Colonic mucosa (tissue), 4 donors: ENCODE measurements at places on chromosomes 12 and 14. TPM values are rescaled to one million over a fixed set of nuclear protein-coding genes. Genes with fewer than 3 reads are reported as not detected.
A peak's percentile ranks its signal among the peaks of the same experiment; 100 is the strongest.

The CFAP54 gene
- total RNA-seq, result 0.32 TPM

- no peaks in the 10 kb centered on the region for H3K27me3 ChIP-seq
- DNase-seq, result no peak
- no peaks in the 10 kb centered on the region for H3K36me3 ChIP-seq
- no peak overlapping the region for H3K27ac ChIP-seq
These were observed 190.4 kb downstream of the PPM1H start for GRCh38 chr12:62744551-62744950.

GRCh38 chr12:31887109-31887811 is 72.0 kb upstream of the RESF1 start:
- H3K27me3 ChIP-seq, result no peaks in the 10 kb centered on the region
- H3K27ac ChIP-seq, result no peak overlapping the region
- no peak overlapping the region for H3K4me3 ChIP-seq
- no peaks in the 10 kb centered on the region for H3K36me3 ChIP-seq
- no peak for DNase-seq

The TPH2 gene
- not detected for total RNA-seq

The RFX4 gene
- not detected for total RNA-seq

- peaks cover 7% of the 10 kb centered on the region for H3K36me3 ChIP-seq
- H3K27me3 ChIP-seq, result no peaks in the 10 kb centered on the region
- DNase-seq, result no peak
These were observed 1.8 kb upstream of the TUBA1B start for GRCh38 chr12:49133014-49133413.

- no peaks in the 10 kb centered on the region for H3K36me3 ChIP-seq
- no peaks in the 10 kb centered on the region for H3K27me3 ChIP-seq
- no peak overlapping the region for H3K27ac ChIP-seq
- no peak overlapping the region for H3K4me3 ChIP-seq
These were observed 276.1 kb upstream of the LMO3 start for GRCh38 chr12:16881986-16882570.

GRCh38 chr14:65414961-65415589 is 2.5 kb downstream of the FUT8 start:
- H3K36me3 ChIP-seq, result no peaks in the 10 kb centered on the region
- no peaks in the 10 kb centered on the region for H3K4me1 ChIP-seq
- DNase-seq, result no peak
- H3K4me3 ChIP-seq, result no peak overlapping the region
- no peaks in the 10 kb centered on the region for H3K27me3 ChIP-seq
- H3K27ac ChIP-seq, result no peak overlapping the region

GRCh38 chr12:103672401-103673119 is 85.5 kb downstream of the STAB2 start:
- H3K27ac ChIP-seq, result peak overlapping the region; percentile 64
- peaks cover 12% of the 10 kb centered on the region for H3K4me1 ChIP-seq
- no peak overlapping the region for H3K4me3 ChIP-seq

- H3K4me1 ChIP-seq, result no peaks in the 10 kb centered on the region
- H3K4me3 ChIP-seq, result no peak overlapping the region
- H3K27ac ChIP-seq, result no peak overlapping the region
These were observed 32.6 kb downstream of the NUAK1 start for GRCh38 chr12:106106061-106106566.

DNA sequence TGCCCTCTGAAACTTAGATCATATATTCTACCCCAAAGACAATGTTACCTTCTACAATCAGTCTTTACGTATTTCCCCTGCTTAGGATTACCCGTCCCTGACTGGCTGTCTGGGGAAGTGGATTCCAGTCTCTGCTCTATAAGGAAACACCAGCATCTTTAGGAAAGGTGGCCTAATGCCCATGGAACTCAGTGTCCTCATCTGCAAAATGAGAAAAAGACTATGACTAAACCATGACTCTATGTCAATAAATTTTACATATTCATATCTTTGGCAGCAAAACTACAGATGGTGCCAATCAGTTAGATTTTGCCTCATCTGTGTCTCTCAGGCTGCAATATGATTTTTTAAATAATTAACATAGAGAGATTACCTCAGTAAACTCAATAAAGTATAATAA is 133.8 kb downstream of the ITPR2 start:
- no peak for DNase-seq
- no peaks in the 10 kb centered on the region for H3K27me3 ChIP-seq
- H3K4me3 ChIP-seq, result no peak overlapping the region

The PDE3A gene
- 32.1 TPM for total RNA-seq

- DNase-seq, result no peak
- H3K4me3 ChIP-seq, result no peak overlapping the region
- H3K27ac ChIP-seq, result no peak overlapping the region
- H3K36me3 ChIP-seq, result no peaks in the 10 kb centered on the region
These were observed 273.6 kb downstream of the GRIN2B start for GRCh38 chr12:13707829-13708228.

DNA sequence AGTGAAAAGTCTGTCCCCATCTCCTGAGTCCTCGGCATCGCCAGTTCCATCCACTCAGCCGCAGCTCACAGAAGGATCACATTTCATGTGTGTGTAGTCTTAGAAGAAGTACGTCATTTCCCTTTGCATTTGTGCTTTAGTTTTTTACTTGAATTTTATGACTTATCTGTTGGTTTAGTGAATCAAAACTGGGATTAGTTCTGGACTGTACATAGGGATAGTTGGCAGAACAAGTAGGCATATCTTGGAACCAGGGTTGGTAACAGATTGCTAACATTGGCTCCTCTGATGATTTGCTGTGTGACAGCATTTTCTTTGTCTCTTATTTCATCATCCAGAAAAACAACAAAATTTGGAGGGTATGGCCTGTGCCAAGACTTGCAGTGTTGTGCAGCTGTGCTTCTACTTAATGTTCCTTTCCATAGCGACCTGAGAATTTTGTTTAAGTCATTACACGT is 69.6 kb upstream of the AEBP2 start:
- H3K4me1 ChIP-seq, result no peaks in the 10 kb centered on the region
- no peak for DNase-seq
- H3K27me3 ChIP-seq, result no peaks in the 10 kb centered on the region

DNA sequence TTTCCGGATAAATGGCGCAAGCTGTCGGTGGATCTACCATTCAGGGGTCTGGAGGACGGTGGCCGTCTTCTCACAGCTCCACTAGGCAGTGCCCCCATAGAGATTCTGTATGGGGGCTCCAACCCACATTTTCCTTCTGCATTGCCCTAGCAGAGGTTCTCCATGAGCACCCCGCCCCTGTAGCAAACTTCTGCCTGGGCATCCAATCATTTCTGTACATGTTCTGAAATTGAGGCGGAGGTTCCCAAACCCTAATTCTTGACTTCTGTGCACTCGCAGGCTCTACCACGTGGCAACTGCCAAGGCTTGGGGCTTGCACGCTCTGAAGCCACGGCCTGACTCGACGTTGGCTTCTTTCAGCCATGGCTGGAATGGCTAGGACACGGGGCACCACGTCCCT is 5.1 kb upstream of the SERPINA10 start:
- no peak overlapping the region for H3K4me3 ChIP-seq
- no peak for DNase-seq
- H3K27ac ChIP-seq, result no peak overlapping the region
- no peaks in the 10 kb centered on the region for H3K27me3 ChIP-seq
- no peaks in the 10 kb centered on the region for H3K4me1 ChIP-seq
- H3K36me3 ChIP-seq, result no peaks in the 10 kb centered on the region

DNA sequence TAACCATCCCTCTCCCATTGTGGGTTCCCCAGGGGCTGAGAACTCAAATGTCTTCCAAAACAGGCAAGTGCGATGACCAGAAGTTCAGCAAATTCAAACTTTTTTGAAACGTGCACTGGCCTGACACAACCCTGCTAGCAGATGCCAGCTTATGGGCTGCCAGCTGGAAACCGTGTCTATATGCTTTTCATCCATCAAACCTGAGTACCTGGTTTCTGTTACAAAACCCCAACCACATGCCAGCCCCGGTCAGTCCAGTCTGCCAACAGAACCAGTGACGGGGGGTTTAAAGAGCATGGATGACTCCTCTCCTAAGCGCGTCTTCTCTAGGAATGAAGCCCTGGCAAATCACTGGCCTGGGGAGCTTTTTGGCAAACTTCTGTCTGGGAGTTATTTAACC is 189.7 kb downstream of the TTC7B start:
- no peaks in the 10 kb centered on the region for H3K36me3 ChIP-seq
- no peaks in the 10 kb centered on the region for H3K4me1 ChIP-seq
- no peak for DNase-seq
- no peak overlapping the region for H3K27ac ChIP-seq
- no peak overlapping the region for H3K4me3 ChIP-seq

DNA sequence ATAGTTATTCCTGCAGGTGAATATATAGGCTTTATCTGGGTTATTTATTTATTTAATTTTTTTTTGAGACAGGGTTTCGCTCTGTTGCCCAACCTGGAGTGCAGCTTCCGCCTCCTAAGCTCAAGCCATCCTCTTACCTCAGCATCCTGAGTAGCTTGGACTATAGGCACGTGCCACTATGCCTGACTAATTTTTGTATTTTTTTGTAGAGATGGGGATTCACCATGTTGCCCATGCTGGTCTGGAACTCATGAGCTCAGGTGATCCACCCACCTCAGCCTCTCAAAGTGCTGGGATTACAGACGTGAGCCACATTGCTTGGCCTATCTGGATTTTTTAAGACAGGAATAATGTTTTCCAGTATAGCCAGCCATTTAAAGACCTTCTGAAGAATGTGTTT is 2.0 kb downstream of the RAN start:
- peaks cover 23% of the 10 kb centered on the region for H3K36me3 ChIP-seq
- no peak overlapping the region for H3K27ac ChIP-seq
- no peaks in the 10 kb centered on the region for H3K27me3 ChIP-seq
- no peak for DNase-seq
- H3K4me3 ChIP-seq, result no peak overlapping the region

DNA sequence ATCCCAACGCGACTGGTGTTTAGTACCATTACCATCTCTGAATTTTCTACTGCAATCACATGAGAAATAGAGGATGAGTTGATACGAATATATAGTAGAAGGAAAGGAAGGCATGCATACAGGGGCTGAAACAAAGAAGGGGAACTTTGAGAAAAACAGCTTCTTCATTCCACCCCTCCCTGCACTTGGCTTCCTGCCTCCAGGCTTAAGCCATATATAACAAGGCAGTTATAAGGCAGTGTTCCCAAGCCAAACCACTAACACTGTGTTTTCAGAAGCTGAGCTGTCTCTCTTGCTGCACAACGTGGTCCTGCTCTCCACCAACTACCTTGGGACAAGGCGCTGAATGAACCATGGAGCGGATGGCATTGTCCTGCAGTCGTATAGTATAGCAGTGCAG is 11.0 kb downstream of the LETMD1 start:
- no peaks in the 10 kb centered on the region for H3K27me3 ChIP-seq
- no peak overlapping the region for H3K4me3 ChIP-seq
- H3K36me3 ChIP-seq, result peaks cover 15% of the 10 kb centered on the region
- no peak overlapping the region for H3K27ac ChIP-seq
- H3K4me1 ChIP-seq, result no peaks in the 10 kb centered on the region

The MSI1 gene
- total RNA-seq, result 3.8 TPM

The ADAMTS20 gene
- total RNA-seq, result not detected

GRCh38 chr14:30608533-30609006 is 13.5 kb upstream of the SCFD1 start:
- no peaks in the 10 kb centered on the region for H3K36me3 ChIP-seq
- no peak overlapping the region for H3K4me3 ChIP-seq

- H3K4me1 ChIP-seq, result no peaks in the 10 kb centered on the region
- no peaks in the 10 kb centered on the region for H3K36me3 ChIP-seq
- DNase-seq, result no peak
- no peak overlapping the region for H3K4me3 ChIP-seq
These were observed 47.0 kb downstream of the C12orf50 start for GRCh38 chr12:87982208-87982607.

The HVCN1 gene
- total RNA-seq, result 1.5 TPM

DNA sequence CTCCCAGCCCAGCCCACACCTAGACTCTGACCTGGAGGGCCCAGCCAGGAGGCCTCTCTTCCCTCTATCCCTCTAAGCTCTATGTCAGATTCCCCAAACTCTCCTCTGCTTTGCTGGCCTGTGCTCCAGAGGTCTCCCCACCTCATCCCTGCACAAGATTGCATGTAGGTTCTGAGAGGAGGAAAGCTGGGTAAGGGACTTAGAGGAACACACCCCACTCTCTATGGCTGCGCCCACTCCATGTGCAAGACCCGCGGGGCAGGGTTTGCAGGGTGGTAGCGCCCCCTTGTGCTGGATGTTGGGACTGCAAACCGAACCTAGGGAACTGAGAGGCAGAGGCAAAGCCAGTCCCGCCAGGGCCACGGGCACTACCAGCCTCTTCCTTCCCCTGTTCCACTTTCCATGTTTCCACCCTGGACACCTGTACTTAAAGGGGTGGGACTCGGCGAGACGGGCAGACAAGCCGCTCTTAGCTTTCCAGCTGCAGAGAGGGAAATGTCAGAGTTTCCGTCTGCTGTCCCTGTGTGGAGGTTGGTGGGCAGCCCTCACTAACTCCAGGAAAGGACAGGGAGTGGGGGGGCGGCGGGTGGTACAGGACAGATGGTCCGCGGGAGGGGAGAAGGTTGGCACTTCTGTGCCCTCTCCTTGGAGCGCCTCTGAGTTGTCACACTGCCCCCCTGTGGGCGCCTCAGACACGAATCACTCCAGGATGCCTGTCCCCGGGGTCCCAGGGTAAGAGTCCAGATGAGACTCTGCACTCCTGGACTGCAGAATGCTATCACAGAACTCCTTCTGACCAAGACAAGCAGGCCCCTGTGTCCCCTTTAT is 16.8 kb downstream of the MMP14 start:
- no peaks in the 10 kb centered on the region for H3K36me3 ChIP-seq
- peak; percentile 97 for DNase-seq
- peaks cover 4% of the 10 kb centered on the region for H3K4me1 ChIP-seq
- peak overlapping the region; percentile 28 for H3K4me3 ChIP-seq

DNA sequence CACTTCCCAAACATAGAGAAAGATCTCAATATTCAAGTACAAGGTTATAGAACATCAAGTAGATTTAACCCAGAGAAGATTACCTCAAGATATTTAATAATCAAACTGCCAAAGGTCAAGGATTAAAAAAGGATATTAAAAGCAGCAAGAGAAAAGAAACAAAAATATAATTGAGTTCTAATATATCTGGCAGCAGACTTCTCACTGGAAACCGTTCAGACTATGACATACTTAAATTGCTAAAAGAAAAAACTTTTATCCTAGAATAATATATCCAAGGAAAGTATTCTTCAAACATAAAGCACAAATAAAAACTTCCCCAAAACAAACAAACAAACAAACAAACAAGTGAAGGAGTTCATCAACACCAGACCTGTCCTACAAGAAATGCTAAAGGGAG is 92.4 kb downstream of the FSCB start:
- H3K36me3 ChIP-seq, result no peaks in the 10 kb centered on the region
- no peaks in the 10 kb centered on the region for H3K4me1 ChIP-seq

GRCh38 chr14:89534902-89535685 is 118.1 kb upstream of the FOXN3 start:
- no peak overlapping the region for H3K27ac ChIP-seq
- H3K36me3 ChIP-seq, result no peaks in the 10 kb centered on the region
- H3K4me3 ChIP-seq, result no peak overlapping the region
- H3K27me3 ChIP-seq, result no peaks in the 10 kb centered on the region
- H3K4me1 ChIP-seq, result no peaks in the 10 kb centered on the region

GRCh38 chr14:73460691-73461127 is 2.4 kb upstream of the NUMB start:
- H3K4me3 ChIP-seq, result no peak overlapping the region
- H3K27me3 ChIP-seq, result no peaks in the 10 kb centered on the region
- H3K4me1 ChIP-seq, result peaks cover 12% of the 10 kb centered on the region
- no peaks in the 10 kb centered on the region for H3K36me3 ChIP-seq
- DNase-seq, result no peak

The KCNH3 gene
- 0.05 TPM for total RNA-seq

The CACNA2D4 gene
- total RNA-seq, result 3.3 TPM
